ENCODE measurements at places on chromosomes 6 and 20. TPM values are rescaled to one million over a fixed set of nuclear protein-coding genes. Genes with fewer than 3 reads are reported as not detected.

- H3K36me3 ChIP-seq = no peaks in the 10 kb centered on the region
- no peak for DNase-seq
- no peak overlapping the region for H3K27ac ChIP-seq
- H3K4me3 ChIP-seq = no peak overlapping the region
- H3K27me3 ChIP-seq = no peaks in the 10 kb centered on the region
- H3K4me1 ChIP-seq = peaks cover 6% of the 10 kb centered on the region
Measured at GRCh38 chr6:90222724-90223198, 73.9 kb downstream of the BACH2 start.

- H3K27me3 ChIP-seq = no peaks in the 10 kb centered on the region
- peaks cover 16% of the 10 kb centered on the region for H3K4me1 ChIP-seq
- peak; percentile 96 for DNase-seq
- H3K27ac ChIP-seq = peak overlapping the region; percentile 76
Measured at GRCh38 chr20:50333812-50334211, 143.2 kb downstream of the CEBPB start.

GRCh38 chr6:134809130-134809529 lies 140.8 kb downstream of the ALDH8A1 start:
- H3K27me3 ChIP-seq = no peaks in the 10 kb centered on the region
- no peak overlapping the region for H3K4me3 ChIP-seq
- H3K27ac ChIP-seq = no peak overlapping the region
- no peaks in the 10 kb centered on the region for H3K36me3 ChIP-seq

DNA sequence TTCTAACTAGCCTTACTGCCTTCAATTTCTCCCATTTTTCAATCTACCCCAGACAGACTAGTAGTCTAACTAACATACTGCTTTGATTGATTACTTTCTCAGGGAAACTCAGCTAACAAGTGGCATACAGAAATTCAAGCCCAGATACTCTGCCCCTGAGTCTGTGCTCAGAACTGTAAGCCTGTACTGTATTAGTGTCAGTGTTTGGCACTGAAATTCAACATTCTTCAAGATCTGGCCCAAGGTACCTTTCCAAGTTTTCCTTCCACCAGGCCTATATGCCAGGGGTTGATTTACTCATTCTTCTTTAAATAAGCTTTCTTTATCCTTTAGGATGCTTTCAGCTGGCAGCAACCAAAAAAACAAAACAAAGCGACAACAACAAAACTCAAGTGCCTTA lies 433.2 kb upstream of the MARCKS start:
- H3K27me3 ChIP-seq = no peaks in the 10 kb centered on the region
- H3K4me3 ChIP-seq = no peak overlapping the region
- H3K27ac ChIP-seq = no peak overlapping the region
- no peaks in the 10 kb centered on the region for H3K36me3 ChIP-seq

DNA sequence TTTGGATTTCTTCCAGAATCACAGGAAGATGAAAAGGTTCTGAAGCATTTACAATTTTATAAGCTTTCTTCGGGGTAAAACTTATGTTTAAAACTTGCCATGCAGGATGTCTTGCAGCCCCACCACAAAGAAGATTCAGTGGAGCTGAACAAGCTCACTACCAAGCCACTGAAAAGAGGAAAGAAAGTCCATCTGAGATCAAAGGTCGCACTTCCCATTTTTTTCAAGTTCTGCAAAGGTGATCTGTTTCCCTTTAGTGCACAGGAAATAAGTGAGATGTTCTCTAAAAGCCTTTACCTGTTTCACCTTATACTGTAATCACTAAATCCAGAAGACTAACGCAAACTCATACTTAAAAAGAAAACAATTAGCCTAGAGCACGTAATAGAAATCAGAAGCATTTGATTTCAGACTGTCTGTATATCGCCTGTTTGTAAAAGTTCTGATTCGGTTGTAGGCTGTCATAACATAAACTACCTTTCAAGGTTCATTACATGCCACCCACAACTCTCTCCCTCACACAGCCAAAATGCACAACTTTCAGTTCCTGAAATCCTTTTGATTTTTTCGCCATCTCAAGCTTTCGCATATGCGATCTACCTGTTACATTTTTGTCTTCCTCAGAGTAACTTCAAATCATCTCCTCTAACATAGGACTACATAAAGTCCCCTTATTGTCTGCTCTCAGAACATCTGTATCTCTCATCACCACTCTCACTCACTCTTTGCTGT lies 1.8 kb downstream of the ECHDC1 start:
- DNase-seq = no peak
- no peak overlapping the region for H3K27ac ChIP-seq
- H3K4me3 ChIP-seq = peak overlapping the region; percentile 61
- H3K27me3 ChIP-seq = no peaks in the 10 kb centered on the region
- peaks cover 4% of the 10 kb centered on the region for H3K4me1 ChIP-seq

DNA sequence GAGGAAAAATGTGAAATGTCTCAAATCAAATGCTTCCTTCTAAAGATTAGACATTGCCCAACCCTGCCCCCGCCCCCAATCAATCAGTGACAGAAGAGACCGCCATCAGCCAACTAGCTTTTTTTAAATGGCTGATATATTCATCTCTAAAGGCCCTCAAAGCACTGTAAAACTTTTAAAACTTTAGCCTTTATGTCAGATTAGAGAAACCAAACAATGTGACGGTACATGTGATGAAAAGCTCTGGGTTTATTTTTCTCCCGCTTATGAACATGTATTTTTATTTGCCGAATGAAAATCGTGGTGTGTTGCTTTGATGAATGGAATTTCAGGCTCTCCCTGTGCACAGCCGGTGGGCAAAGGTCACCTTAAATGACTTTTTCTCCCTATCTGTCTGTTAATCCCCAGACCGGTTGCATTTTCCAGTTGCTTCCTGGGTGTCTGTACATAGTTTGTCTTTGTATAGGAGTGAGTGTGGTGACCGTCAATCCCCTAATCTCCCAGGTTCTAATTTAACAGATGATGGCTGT lies 38.5 kb downstream of the TBC1D7 start:
- H3K36me3 ChIP-seq = peaks cover 8% of the 10 kb centered on the region
- no peak overlapping the region for H3K4me3 ChIP-seq
- no peaks in the 10 kb centered on the region for H3K27me3 ChIP-seq
- no peak overlapping the region for H3K27ac ChIP-seq
- H3K4me1 ChIP-seq = no peaks in the 10 kb centered on the region
- DNase-seq = no peak

DNA sequence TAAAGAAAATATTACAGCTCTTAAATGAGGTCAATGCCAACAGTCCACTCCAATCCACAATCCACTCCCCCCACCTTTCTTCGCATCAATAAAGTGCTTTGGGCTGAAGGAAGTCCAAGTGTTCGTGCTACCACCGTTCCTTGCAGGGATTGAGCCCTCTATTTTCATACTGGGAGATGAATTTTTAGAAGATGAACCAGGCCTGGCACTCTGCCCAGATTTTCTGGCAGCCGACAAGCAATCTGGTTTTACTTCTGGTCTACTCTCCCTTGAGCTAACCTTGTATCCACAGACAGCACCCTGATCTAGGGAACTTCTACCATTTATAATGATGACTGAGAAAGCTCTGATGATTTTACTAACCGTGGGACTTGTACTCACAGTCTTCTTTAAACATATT lies 72.3 kb downstream of the BTBD9 start:
- DNase-seq = peak; percentile 90
- no peaks in the 10 kb centered on the region for H3K36me3 ChIP-seq
- no peaks in the 10 kb centered on the region for H3K4me1 ChIP-seq
- H3K4me3 ChIP-seq = no peak overlapping the region

DNA sequence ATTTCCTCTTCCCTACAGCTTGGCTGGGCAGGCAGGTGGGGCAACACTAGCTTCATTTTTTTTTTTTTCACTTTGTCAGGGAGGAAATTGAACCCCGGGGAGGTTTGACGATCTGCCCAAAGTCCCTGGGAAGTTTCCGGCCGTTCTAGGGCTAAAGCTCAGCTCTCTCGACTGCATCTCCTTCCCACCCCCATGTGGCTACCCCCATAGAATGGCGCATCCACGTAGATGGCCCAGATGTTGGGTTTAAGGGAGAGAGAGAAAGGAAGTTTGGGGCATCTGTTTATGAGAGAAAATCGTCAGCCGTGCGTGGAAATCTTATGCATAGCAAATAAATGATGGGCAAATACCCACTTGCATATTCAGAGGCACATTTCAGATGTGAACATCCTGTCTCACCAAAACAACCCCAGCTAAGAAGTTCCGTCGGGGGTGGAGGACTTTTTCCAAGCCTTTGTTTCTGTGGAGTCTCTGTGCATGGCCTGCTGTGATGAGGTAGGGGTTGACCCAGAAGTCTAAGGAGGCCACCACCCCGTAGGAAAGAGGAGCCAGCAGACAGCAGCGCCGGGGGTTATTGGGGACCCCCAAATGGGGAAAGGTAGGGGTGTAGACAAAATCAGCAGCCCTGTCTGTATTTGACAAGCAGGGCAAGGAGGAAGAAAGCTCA lies 40.5 kb upstream of the ZNF831 start:
- H3K27ac ChIP-seq = no peak overlapping the region
- no peaks in the 10 kb centered on the region for H3K4me1 ChIP-seq

- no peak overlapping the region for H3K4me3 ChIP-seq
- no peak for DNase-seq
- no peaks in the 10 kb centered on the region for H3K36me3 ChIP-seq
- H3K27ac ChIP-seq = no peak overlapping the region
Measured at GRCh38 chr6:100915876-100916275, 34.7 kb upstream of the ASCC3 start.

DNA sequence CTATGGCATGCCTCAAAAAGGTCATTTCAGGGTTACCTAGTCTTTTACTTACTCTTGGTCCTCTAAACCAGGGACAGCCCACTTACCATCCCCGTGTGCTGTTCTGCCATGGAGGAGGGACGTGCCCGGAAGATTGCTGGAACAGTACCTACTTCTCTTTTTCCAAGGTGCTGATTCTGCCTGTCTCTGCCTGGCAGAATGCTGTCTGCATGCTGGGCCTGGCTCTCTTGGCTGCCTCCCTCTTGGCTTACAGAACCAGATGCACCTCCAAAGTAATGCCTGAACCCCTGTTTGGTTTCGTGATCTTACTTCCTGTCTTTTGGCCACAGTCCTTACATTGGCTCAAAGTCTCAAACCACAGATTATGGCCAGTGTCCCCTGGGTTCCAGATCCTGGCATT lies 120.7 kb upstream of the NT5E start:
- H3K36me3 ChIP-seq = no peaks in the 10 kb centered on the region
- no peaks in the 10 kb centered on the region for H3K4me1 ChIP-seq
- H3K27ac ChIP-seq = no peak overlapping the region

DNA sequence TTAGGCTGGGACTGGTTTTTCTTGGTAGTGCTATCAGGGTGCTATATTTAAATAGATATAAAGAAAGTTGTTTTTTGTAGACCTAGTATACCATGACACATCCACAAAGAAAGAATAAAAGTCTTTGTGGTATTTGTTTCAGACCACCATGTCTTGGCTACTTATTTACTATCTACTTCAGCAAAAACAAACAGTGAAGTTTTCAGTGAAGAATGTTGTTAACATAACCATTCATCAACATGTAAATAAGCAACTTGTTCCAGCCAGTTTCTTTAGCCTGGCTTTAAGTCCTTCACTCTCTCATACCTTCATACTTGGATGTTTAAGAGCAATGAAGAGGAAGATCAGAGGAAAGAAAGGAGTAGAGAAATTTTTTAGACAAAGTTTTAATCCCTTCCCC lies 624.1 kb downstream of the CD109 start:
- no peaks in the 10 kb centered on the region for H3K4me1 ChIP-seq
- H3K27me3 ChIP-seq = no peaks in the 10 kb centered on the region
- no peak for DNase-seq
- no peaks in the 10 kb centered on the region for H3K36me3 ChIP-seq

DNA sequence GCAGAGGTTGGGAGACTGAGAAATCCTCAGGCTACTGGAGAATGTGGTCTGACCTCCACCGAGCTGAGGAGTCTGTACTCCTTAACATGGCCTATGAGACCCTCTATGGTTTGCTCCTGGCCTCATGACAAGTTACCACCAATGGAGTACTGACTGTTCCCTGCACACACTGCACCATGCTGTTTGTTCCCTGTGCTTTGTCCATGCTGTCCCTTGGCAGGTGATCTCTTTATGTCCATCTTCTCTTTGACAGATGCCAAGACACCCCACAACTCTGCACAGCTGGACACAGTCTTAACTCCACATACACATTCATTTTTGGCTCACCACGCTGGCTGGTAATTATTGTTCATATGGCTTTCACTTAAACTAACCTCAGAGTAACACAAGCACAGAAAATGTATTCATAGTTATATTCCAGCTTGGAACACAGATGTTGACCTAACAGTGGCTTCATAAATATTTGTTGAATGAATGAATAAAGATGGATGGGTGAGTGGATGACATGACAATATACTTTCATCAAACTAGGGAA lies 258.0 kb downstream of the ATXN1 start:
- no peak for DNase-seq
- H3K36me3 ChIP-seq = no peaks in the 10 kb centered on the region
- H3K27me3 ChIP-seq = no peaks in the 10 kb centered on the region
- H3K27ac ChIP-seq = no peak overlapping the region

- H3K36me3 ChIP-seq = peaks cover 6% of the 10 kb centered on the region
- no peak overlapping the region for H3K27ac ChIP-seq
- peaks cover 3% of the 10 kb centered on the region for H3K4me1 ChIP-seq
- no peak overlapping the region for H3K4me3 ChIP-seq
- H3K27me3 ChIP-seq = no peaks in the 10 kb centered on the region
- no peak for DNase-seq
Measured at GRCh38 chr20:31784354-31785044, 34.7 kb upstream of the MYLK2 start.

GRCh38 chr6:44036699-44037101 lies 90.6 kb downstream of the MRPL14 start:
- no peaks in the 10 kb centered on the region for H3K27me3 ChIP-seq
- no peak overlapping the region for H3K4me3 ChIP-seq
- no peak for DNase-seq
- peaks cover 24% of the 10 kb centered on the region for H3K4me1 ChIP-seq
- H3K27ac ChIP-seq = peak overlapping the region; percentile 28

The PGBD1 gene
- 5.5 TPM for polyA plus RNA-seq

The FAM184A gene
- 0.43 TPM for polyA plus RNA-seq

The CUL9 gene
- polyA plus RNA-seq = 11.9 TPM

The TPMT gene
- 30.5 TPM for polyA plus RNA-seq

The MAP3K5 gene
- 20.4 TPM for polyA plus RNA-seq

The PET117 gene
- polyA plus RNA-seq = 13.2 TPM

The OVOL2 gene
- polyA plus RNA-seq = not detected

The GGTLC1 gene
- not detected for polyA plus RNA-seq

The AGER gene
- polyA plus RNA-seq = 0.78 TPM

The DNMT3B gene
- polyA plus RNA-seq = 1.1 TPM

The ARFGEF2 gene
- polyA plus RNA-seq = 14.7 TPM
